LNCaP clone FGC (cell line): ENCODE measurements at places on chromosomes 16 and 17.

DNA sequence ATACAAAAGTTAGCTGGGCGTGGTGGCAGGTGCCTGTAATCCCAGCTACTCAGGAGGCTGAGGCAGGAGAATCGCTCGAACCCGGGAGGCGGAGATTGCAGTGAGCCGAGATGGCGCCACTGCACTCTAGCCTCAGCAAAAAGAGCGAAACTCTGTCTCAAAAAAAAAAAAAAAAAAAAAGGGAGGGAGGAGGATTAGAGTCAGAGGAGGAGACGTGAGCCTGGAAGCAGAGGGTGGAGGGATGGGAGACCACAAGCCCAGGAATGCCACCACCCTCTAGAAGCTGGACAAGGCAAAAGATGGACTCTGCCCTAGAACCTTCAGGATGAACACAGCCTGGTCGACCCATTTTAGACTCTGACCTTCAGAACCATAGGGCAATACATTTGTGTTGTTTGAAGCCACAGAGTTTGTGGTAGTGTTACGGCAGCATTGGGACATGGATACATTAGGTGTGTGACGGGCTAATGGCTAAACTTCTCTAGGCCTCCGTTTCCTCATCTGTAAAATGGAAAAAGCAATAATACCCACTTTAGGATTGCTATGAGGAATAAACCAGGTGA, 2.1 kb upstream of the SMIM22 start:
- no peak for DNase-seq

- no peak for DNase-seq
These were observed 173.6 kb downstream of the PHKB start for GRCh38 chr16:47634727-47635126.

- no peak for DNase-seq
These were observed 66.9 kb downstream of the MYO18A start for GRCh38 chr17:29113334-29113733.

GRCh38 chr16:84367750-84368307, 509 bp upstream of the ATP2C2 start:
- DNase-seq: no peak

- no peak for DNase-seq
These were observed at the start of gene MARCHF10 for GRCh38 chr17:62807812-62808575. TSS of gene MARCHF10 (minus strand) at chr17:62808314. CDS start at chr17:62801735, 6,579 bp downstream.

- no peak for DNase-seq
These were observed 260.7 kb upstream of the FOXF1 start for GRCh38 chr16:86249631-86250030.

DNA sequence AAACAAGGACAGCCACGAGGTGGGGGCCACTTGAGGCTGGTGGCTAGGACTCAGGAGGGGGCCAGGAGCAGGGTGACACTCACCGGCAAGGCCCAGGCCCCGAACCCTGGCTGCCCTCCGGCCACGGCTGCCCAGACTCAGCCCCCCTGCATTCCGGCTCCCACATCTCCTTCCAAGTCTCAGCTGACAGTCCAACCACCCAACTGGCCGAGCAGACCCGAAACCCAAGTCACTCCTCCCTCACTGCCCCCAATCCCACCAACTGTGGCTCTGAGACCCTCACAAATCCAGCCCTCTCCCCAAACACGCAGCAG, 9.4 kb downstream of the HAGH start:
- DNase-seq: no peak

GRCh38 chr17:29091606-29092289, 48.8 kb downstream of the PIPOX start:
- DNase-seq: no peak

GRCh38 chr16:4321286-4322120, 5.6 kb downstream of the GLIS2 start:
- no peak for DNase-seq

- DNase-seq: no peak
These were observed 5.2 kb upstream of the RNF135 start for GRCh38 chr17:30965686-30966085.

DNA sequence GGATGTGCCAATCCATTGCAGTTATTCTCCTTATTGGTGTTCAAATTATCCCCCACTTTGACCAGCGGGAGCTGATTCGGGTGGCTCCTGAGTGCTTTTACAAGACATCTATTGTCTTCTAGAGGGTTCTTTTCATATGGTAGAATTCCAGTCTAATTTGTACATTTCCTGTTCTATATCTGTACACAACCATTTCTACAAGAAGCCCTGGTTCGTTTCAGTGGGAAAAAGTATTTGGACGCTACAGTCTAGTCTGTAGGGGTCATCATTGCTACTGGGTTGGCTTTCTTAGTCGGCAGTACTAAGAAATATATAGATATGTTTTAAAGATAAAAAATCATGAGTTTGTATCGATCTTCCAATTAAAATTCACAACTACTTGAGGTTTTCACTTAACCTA, 262.6 kb downstream of the MAP2K6 start:
- DNase-seq: no peak

DNA sequence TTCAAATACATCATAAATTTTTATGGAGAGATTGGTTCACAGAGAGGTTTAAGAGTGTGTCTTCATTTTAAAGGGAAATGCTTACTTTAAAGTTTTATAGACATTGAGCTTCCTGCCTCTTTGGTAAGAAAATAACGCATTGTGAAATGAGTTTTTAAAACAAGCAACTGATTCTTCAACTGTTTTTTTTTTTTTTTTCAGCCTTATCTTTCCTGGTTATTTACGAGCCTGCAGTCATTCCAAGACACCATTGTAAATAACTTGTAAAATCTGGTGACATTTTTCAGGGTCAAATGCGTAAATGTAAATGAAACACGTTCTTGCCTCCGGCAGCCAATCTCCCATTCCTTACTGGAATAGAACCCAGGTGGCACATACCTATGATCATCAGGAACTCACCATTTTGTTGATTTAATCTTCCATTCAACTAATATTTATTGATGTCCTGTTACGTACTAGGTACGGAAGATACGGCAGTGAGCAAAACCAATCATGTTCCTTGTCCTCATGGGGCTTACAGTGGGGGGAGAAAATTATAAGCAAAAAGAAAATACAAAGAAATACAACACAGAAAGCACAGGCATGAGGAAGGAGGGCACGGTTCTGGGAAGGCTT, 33.2 kb upstream of the CDYL2 start:
- peak; percentile 99 for DNase-seq

GRCh38 chr16:52546291-52547003, 496 bp downstream of the TOX3 start:
- DNase-seq: no peak

DNA sequence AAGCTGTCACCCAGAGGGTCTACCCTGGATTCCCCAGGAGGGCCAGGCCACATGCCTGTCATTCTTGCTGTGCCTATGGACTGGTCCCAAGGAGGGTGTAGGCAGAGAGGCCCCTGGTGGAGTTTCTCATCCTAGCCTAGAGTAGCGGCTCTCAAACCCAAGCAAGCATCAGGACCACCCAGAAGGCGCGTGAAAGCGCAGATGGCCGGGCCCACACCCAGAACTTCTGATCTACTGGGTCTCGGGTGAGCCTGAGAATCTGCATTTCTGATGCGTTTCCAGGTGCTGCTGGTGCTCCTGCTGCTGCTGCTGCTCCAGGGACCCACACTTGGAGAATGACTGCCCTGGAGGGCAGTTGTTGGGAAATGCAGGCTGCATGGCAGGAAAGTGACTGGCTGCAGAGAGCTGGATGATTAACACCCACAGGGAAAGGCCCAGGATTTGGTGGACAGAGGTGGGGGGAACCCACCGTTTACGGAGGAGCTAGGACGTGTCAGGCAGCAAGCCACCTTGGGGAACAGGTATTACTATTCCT, 9.5 kb upstream of the OSGIN1 start:
- DNase-seq: no peak

DNA sequence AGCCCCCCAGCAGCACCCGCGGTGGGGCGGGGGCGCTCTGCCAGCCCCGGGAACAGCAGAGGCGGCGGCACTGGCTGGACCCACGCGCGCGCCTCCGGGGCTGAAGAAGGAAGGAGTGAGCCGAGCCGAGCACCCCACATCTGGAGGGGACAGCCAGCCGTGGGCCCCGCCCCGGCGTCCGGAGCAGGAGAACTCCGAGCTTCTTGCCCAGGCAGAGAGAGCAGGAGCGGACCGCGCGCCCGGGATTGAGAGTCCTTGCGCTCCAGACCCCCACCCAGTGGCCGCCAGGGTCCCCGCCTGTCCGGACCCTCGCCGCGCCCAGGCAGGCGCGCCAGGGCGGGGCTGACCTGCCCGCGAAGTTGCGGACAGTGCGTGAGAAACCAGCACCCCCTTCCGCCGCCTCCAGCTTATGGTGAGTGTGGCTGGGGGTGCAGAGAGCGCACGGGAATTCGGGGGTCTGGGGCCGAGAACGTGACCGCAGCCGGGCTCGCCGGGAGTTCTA, 921.9 kb upstream of the EEF2KMT start:
- DNase-seq: no peak

DNA sequence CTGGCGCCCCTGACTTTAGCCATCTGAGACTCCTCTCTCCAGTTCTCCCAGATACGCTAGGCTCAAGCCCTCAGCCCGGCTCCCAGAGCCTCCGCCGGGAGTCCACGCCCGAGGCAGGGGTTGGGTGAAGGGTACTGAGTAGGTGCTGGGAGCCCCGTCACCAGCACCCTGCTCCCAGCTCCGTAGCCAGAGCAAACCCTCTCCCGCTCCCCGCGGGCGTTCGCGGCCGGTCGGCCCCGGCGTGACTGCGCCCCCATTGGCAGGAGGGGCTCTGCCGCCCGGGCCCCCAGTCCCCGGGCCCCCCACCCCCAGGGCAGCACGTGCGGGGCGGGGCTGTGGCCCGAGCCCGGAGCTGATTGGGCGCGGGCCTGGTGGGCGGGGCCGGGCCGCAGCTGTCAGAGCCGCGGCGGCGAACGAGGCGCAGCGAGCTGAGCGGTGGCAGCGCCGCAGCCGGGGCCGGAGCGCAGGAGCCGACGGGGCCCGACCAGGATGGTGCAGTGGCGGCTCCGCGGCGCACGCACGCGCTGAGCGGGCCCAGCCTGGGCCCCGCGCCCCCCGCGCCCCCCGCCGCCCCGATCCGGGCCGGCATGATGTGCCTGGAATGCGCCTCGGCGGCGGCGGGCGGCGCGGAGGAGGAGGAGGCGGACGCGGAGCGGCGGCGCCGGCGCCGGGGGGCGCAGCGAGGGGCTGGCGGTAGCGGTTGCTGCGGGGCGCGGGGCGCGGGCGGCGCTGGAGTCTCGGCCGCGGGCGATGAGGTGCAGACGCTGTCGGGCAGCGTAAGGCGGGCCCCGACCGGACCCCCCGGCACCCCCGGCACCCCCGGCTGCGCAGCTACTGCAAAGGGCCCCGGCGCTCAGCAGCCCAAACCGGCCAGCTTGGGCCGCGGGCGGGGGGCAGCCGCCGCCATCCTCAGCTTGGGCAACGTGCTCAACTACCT, at the start of gene SPNS2:
Gene SPNS2 (plus strand): TSS at position 421 of the 937 bp plus-strand sequence. CDS start 167 bp downstream, at position 588.
- DNase-seq: no peak

GRCh38 chr17:12342609-12343435, 322.1 kb downstream of the MAP2K4 start:
- DNase-seq: no peak

GRCh38 chr17:56152874-56153602, at the start of gene ANKFN1:
TSS of gene ANKFN1 (plus strand) at chr17:56153475. CDS start at chr17:56212668, 59,193 bp downstream.
- DNase-seq: no peak

- DNase-seq: peak; percentile 76
These were observed 69.2 kb downstream of the SOX9 start for GRCh38 chr17:72189768-72190593.

GRCh38 chr16:85720302-85720637, 30.6 kb downstream of the C16orf74 start:
- peak; percentile 21 for DNase-seq

DNA sequence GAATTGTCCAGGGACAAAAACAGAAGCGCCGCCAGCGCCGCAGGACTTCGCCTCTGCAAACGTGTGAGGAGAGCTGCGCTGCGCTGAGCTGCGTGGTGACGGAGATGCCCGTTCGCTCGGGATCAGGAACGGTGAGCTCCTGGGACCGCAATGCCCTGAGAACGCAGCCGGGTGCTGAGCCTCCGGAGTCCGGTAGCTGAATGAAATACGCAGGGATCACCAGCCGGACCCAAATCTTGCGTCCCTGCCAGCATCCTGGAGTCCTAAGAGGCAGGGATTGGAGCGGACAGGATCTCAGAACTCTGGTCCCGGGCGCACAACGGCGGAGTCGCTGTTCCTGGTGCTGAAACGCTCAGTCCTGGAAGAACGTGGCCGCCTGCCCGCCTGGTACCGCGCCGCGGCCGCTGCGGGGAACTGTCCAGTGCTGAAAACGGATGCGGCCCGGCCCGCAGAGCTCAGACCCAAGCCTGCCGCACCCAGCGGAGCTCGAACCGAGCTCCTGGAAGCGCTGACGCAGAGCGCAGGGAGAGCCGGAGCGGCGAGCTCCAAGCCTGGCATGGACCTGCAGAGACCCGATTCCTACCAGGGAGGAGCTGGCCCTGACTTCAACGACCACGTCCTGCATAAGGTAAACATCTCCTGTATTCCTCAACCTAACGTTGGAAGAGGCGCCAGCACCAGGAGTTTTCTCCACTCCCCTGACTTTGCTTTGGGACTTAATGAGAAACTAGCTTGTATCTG, 41.5 kb downstream of the CD300LF start:
- peak; percentile 62 for DNase-seq

- no peak for DNase-seq
These were observed 900 bp downstream of the HAP1 start for GRCh38 chr17:41733348-41734138.

DNA sequence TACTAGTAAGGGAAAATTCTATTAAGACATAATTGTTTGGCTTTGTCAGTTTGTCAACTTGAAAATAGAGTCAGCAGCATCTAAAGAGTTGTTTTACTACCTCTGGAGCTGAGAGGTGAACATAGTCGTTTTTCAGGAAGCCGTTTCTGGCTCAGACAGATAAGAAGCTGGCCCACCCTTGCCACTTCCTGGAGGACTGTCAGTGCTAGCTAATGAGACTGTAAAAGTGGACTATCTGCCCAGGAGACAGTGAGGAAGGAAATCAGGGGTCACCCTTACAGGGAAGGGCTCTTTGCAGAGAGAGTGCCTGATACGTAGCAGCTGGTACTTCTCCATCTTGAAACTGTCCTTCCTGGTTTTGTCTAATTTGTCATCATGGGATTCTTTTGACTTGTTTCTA, 328.7 kb downstream of the WWOX start:
- no peak for DNase-seq

DNA sequence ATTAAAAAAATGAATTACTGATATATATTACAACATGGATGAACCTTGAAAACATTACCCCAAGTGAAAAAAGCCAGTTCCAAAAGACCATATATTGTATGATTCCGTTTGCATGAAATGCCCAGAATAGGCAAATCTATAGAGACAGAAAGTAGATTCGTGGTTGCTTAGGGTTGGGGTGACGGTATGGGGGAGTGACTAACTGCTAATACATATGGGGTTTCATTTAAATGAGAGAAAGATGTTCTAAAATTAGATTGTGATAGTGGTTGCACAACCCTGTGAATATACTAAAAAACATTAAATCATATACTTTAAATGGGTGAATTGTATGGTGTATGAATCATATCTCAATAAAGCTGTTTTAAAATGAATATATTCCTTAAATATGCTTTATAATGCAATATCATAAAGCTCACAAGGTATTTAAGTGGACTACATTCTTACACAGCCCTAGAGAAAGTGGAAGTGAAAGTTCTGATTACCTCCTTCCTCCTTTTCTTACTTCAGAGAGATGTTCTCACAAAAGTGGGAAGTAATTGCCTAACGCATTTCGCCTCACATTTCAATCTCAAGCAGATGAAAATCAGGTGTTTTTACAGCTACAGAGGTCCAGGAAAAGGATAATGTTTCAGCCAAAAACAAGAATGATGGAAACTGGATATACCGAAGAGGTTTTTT, 142.7 kb upstream of the GNAO1 start:
- no peak for DNase-seq

GRCh38 chr16:2229632-2230250, 6.3 kb downstream of the E4F1 start:
- DNase-seq: no peak
